ENCODE measurements at places on chromosomes 4 and X. TPM values are rescaled to one million over a fixed set of nuclear protein-coding genes. Genes with fewer than 3 reads are reported as not detected.

Gene MGARP
- polyA plus RNA-seq, result 7.1 TPM

Gene GAGE10
- polyA plus RNA-seq, result not detected

Gene CCKAR
- polyA plus RNA-seq, result not detected

Gene VEGFC
- polyA plus RNA-seq, result 4.9 TPM

Gene SPATA4
- polyA plus RNA-seq, result 0.34 TPM

Gene FAM199X
- 6.8 TPM for polyA plus RNA-seq

Gene CT47B1
- polyA plus RNA-seq, result not detected

Gene ABCE1
- polyA plus RNA-seq, result 15.7 TPM

Gene GPR78
- 0.09 TPM for polyA plus RNA-seq

Gene SLITRK4
- 0.38 TPM for polyA plus RNA-seq

Gene TRIML1
- polyA plus RNA-seq, result not detected

Gene KDR
- polyA plus RNA-seq, result 10.5 TPM

Gene USP17L11
- polyA plus RNA-seq, result not detected

Gene RAB39B
- 0.63 TPM for polyA plus RNA-seq

Data from right cardiac atrium (tissue), 5 donors.